ENCODE measurements at places on chromosomes 7 and 10.
A peak's percentile ranks its signal among the peaks of the same experiment; 100 is the strongest.

DNA sequence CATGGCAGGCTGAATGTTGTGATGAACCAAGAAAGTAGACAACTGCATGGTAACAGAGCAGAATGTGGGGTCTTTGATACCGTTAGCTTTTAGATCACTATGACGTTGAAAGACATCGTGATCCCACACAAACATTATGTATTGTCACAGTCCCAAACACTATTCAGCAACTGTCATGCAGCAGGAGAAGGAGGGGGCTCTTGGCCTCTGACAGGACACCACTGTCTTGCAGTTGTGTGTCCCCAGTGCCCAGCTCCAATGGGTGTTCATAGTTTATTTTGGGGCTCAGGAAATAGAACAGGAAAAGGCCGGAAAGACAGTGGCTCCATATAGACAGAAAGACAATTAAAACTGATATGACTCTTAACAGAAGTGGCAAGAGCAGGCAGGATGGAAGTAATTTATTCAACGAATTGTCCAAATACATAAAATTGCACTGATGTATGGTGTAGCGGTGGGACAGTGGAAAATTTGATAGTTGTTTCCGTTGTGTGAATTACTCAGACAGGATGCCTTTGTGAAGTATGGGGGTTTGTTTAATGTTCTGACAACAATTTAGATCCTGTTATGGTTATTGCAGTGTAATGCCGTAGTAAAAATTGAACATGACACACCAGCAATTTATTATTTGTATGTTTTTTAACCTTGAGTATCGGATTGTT lies 292.0 kb downstream of the LRMDA start:
- DNase-seq = no peak

GRCh38 chr7:6399351-6399750 lies 48.4 kb downstream of the DAGLB start:
- no peak for DNase-seq

GRCh38 chr10:1134156-1134555 lies 78.0 kb downstream of the WDR37 start:
- no peak for DNase-seq

- DNase-seq = no peak
Measured at GRCh38 chr7:41110186-41110585, 592.7 kb downstream of the INHBA start.

GRCh38 chr10:7756360-7756992 lies 31.3 kb downstream of the KIN start:
- DNase-seq = no peak

- DNase-seq = peak; percentile 25
Measured at GRCh38 chr10:118958984-118959925, 70.3 kb upstream of the NANOS1 start.

- no peak for DNase-seq
Measured at GRCh38 chr10:26491934-26492333, 53.8 kb downstream of the APBB1IP start.

DNA sequence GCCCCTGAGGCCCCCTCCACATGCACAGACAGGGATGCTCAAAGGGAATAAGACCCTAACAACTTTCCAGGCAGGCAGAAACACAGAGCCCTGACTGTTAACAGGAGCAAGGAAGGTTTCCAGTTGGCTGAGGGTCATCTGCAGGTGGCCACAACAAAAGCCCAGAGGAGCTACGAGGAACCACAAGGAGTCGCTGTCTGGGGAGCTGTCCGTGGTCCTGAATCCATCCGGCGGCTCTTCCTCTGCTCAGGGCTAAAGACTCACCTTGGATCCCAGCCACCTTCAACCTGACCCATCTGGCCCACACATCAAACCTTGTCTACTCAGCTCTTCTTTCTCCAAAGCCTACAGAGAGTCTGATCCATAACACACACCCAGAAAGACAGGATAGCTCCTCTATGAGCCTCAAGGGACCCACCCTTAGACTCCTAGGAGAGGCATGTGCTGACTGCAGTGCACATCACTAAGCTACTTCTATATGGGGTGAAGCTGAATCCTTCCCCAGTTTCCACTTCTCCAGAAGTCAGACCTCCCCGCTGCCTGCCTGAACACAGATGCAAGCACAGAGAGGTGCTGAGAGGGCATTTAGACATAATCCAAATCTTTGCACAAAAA lies 104.0 kb downstream of the SLIT1 start:
- peak; percentile 61 for DNase-seq

- DNase-seq = no peak
Measured at GRCh38 chr7:132117181-132117580, 459.1 kb downstream of the PLXNA4 start.

GRCh38 chr10:92200564-92200963 lies 90.3 kb downstream of the CPEB3 start:
- DNase-seq = no peak

Measured in right hindlimb (tissue), 1 donor.